Transverse colon (tissue), 4 donors: ENCODE measurements at places on chromosomes 16 and 17.
A peak's percentile ranks its signal among the peaks of the same experiment; 100 is the strongest.

GRCh38 chr16:4381072-4381934 lies 9.7 kb downstream of the VASN start:
- H3K4me1 ChIP-seq: peaks cover 19% of the 10 kb centered on the region
- no peaks in the 10 kb centered on the region for H3K27me3 ChIP-seq
- H3K4me3 ChIP-seq: no peak overlapping the region

- H3K27me3 ChIP-seq: no peaks in the 10 kb centered on the region
- no peak overlapping the region for H3K4me3 ChIP-seq
- peak overlapping the region; percentile 73 for H3K27ac ChIP-seq
- H3K4me1 ChIP-seq: peaks cover 51% of the 10 kb centered on the region
- no peaks in the 10 kb centered on the region for H3K36me3 ChIP-seq
Observed at GRCh38 chr17:17699491-17699890, 18.2 kb downstream of the RAI1 start.

GRCh38 chr16:30740364-30741251 lies 7.6 kb upstream of the PHKG2 start:
- peaks cover 51% of the 10 kb centered on the region for H3K4me1 ChIP-seq
- DNase-seq: peak; percentile 92
- H3K36me3 ChIP-seq: no peaks in the 10 kb centered on the region
- H3K27me3 ChIP-seq: no peaks in the 10 kb centered on the region
- peak overlapping the region; percentile 84 for H3K27ac ChIP-seq

GRCh38 chr17:81703747-81704654 lies 834 bp downstream of the MRPL12 start:
- DNase-seq: no peak
- no peaks in the 10 kb centered on the region for H3K36me3 ChIP-seq
- no peaks in the 10 kb centered on the region for H3K27me3 ChIP-seq
- H3K27ac ChIP-seq: peak overlapping the region; percentile 92

DNA sequence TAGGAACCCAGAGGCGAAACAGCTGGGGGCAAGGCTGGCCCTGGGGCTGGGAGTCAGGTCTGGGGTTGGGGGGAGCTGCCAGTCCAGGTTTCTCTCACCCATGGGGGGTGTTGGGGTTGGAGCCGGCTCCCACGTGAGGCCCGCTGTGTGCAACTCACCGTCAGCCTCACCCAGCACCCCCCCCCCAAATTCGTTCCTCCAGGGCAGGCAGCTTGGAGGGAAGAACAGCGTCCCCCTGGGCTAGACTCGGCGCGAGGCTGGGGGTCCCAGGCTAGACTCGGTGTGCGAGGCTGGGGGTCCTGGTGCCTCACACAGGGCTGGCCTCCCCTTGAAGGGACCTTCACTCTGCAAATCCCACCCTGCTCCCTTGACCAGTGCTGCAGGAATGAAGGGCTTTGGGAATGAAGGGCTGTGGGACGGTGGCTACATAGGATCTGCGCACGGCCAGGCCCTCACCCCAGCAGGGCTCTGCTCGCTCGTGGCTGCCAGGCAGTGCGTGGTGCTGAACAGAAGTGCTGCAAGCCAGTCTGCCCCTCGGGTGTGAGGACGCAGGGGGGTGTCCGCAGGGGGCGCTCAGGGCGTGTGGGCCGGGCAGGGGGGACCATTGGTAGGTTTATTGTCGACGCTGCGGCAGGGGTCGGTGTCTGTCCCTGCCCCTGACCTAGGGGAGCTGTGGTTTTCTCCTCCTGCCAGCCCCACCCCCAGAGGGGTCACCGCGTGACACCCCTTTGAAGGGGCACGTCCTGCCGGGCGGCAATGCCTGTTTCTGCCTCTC lies 74.7 kb downstream of the KLHDC4 start:
- no peak overlapping the region for H3K27ac ChIP-seq
- no peak overlapping the region for H3K4me3 ChIP-seq
